ENCODE measurements at places on chromosomes 6 and 20.

GRCh38 chr6:149065658-149066556 lies 251.6 kb upstream of the TAB2 start:
- peak; percentile 79 for DNase-seq

DNA sequence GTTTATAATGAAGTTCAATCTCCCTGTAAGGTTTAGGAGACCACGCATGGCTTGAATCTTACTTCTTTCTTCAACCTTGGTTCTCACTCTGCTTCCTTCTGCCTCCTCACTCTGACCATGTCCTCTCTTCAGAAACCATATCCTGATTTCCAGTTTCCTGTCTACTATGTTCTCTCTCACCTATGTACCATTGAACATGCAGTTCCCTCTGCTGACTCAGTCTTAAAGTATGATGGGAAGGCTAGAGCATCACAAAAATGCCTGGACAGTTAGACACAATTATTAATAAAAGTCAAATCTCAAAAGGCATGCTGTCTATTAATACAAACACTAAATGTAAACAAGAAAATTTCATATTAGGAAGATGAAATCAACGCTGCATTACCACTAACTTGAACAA lies 151.6 kb downstream of the PRKN start:
- DNase-seq = no peak

- DNase-seq = no peak
Observed at GRCh38 chr20:48599748-48600469, 227.9 kb downstream of the PREX1 start.

GRCh38 chr6:6703699-6704098 lies 115.2 kb downstream of the LY86 start:
- DNase-seq = no peak

DNA sequence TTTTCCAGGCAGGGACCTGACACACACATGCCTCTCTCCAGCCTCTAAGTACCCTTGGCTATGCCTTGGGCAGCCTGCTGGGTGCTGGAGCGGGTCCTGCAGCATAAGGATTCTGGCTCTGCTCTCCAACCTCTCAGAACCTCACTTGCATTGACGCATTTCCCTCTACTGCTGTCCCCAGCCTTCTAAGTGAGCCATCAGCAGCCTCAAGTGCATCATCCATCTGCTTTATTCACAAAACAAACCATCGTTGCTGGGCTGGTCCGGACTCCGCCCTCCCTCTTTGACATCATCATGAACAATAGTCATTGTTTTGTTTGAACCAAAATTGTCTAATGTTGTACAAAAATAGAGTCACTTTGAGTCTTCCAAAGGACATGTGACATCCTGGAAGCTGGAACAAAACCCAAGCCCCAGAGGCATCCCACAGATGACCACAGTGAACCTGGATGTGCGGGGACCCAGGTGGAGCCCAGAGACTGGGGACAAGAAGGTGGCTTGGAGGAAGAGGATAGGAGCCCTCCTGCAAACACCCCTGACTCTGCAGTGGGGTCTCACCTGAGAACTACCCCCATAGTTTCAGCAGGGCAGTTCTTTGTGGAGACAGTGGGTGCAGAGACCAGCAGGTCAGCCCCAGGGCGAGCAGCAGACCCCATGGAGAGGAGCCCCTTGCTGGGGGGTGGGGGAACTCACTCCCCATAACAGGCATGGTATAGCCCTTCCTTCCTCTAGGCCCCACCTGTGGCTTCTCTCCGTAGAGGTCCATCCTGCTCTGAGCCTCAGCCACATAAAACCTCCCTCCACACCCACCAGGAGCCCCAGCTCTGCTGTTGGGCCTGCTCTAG lies 230.1 kb downstream of the SYNDIG1 start:
- DNase-seq = no peak

- DNase-seq = no peak
Observed at GRCh38 chr20:620246-620645, 10.1 kb upstream of the TCF15 start.

DNA sequence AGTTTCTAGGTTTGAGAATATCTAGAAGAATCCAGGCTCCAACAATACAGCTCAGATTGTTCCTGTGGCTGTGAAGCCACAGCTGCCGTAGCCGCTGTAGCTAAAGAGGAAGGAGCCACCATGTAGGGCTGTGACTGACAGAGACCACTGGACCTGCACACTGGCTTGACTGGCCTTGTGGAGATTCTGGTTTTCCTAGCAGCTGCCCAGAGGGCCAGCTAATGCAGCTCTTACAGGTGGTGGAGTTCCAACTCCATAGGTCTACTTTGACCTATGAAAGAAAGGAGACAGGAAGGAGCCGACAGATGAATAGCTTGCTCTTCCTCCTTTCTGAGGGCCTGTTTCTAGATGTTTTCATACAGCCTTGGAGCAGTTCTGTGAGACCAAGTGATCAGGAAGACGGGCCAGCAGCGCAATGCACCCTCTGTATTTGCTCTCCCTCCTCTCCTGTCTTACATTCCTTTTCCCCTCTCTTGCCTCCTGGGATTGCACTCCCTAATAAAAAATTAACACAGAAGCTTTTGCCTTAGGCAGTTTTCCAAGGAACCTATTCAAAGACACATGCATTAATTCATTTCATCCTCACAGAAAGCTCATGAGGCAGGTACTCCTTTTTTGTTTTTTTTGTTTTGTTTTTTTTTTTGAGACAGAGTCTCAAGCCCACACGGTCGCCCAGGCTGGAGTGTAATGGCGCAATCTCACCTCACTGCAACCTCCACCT lies 51.8 kb upstream of the MYB start:
- no peak for DNase-seq

DNA sequence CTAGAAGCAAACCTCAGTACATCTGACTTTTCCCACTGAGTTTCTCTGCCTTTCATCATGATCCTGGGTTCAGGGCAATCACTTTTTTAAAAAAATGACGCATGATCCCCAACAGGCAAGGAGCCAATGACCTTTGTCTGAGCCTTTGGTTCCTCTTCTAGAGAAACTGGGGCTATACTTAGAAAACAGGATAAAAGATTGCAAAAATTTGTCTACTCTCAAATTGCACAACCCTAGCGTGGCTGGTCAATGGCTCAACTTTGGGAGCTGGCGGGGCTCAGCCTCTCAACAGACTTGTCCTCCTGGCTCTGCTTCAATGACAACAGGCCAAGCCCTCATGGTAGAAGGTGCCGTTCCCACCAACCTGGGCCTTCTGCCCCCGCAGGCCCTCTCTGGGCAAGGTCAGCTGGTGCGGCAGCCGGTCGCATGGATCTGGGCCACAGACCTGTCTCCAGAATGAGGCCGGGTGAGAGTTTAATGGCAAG lies 48.7 kb downstream of the PDYN start:
- peak; percentile 9 for DNase-seq

DNA sequence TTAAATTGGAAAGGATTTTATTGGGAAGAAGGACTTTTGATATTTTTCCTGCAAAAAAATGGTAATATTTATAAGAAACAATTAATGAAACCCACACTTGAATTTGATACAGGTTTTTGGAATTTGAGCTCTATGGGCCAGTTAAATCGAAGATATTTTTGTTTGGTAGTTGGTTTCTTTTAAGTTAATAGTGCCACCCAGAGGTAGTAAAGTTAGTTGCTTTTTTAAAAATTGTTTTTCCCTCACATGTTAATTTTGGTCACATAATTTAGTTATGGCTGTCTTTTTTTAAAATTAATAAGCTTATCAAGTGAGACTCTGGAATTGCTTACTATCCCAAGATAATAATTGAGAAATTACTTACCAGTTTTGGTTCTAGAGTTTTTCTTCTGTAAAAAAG lies 7.1 kb downstream of the PRIM2 start:
- DNase-seq = peak; percentile 50

GRCh38 chr6:136737871-136738691 lies 54.2 kb downstream of the MAP3K5 start:
- DNase-seq = no peak

- DNase-seq = no peak
Observed at GRCh38 chr6:138817799-138818198, 21.9 kb downstream of the ECT2L start.

GRCh38 chr20:10487142-10488136 lies 52.3 kb downstream of the SLX4IP start:
- no peak for DNase-seq

DNA sequence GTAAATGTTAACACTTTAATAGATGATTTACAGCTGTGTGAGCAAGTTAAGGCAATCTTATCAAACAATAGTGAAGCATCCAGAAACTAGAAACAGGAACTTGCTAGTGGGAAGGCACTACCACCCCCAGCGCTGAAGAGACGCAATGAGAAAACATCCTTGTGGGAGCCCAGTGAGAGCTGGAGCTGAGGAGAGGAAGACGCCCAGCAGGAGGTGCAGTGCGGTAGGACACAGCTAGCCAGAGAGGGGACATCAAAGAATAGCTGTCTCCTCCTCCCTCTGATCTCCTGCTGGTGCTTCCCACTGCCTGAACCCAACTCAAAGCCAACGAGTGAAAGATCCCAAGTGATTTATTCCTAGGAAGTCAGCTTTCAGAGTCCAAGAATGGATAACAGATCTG lies 140.3 kb downstream of the COL12A1 start:
- no peak for DNase-seq

GRCh38 chr6:16414205-16414604 lies 175.8 kb downstream of the GMPR start:
- DNase-seq = peak; percentile 57

DNA sequence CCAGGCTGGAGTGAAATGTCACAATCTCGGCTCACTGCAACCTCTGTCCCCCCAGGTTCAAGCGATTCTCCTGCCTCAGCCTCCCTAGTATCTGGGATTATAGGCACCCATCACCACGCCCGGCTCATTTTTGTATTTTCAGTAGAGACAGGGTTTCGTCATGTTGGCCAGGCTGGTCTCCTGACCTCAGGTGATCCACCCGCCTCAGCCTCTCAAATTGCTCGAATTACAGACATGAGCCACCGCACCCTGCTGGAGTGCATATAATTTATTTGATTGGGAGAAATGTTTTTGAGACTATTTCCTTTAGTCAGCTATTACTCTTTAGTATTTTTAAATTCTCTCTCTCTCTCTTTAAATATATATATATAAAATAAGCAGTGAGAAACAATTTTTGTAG lies 29.8 kb downstream of the FAM83B start:
- no peak for DNase-seq

GRCh38 chr6:146865756-146866379 lies 267.1 kb downstream of the ADGB start:
- DNase-seq = no peak

GRCh38 chr6:2749969-2750600 lies 637 bp downstream of the MYLK4 start:
- peak; percentile 71 for DNase-seq

DNA sequence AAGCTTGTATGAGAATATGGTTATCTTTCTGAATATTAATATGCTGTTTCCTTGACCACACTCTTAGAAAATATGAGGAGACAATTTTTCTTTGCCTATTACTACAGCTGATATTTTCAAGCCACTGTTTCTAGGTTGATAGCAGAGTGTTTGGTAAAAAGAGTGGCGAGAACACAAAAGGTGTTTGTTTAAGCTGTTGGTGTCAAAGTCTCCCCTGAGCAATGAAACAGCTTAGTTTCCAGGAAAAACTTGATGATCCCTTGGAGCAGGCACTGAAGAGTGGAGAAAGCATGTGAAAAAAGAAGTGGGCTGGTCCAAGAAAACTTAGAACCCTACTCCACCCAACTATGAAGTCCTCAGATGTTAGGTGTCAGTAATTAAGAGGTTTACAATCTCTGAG lies 182.7 kb downstream of the TFAP2B start:
- DNase-seq = no peak

DNA sequence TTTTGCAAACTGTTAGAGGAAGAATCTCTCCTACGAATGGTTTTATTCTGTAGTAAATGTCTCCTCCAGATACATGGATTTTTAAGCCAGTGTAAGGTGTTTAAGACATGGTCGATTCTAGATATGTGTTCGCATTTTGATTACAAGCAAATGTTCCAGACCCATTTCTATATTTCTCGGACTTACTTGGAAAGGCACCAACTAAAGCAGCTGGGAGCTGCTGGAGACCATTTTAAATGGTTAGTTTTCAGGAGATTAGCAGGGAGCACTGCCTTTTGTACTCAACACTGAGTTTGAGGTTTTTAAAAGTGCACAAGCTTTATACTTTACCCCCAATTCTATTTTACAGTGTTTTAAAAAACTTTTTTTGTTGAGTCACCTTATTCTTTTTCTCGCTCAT lies 857.0 kb downstream of the KIF16B start:
- DNase-seq = no peak
